ENCODE measurements at places on chromosomes 1 and 21.

DNA sequence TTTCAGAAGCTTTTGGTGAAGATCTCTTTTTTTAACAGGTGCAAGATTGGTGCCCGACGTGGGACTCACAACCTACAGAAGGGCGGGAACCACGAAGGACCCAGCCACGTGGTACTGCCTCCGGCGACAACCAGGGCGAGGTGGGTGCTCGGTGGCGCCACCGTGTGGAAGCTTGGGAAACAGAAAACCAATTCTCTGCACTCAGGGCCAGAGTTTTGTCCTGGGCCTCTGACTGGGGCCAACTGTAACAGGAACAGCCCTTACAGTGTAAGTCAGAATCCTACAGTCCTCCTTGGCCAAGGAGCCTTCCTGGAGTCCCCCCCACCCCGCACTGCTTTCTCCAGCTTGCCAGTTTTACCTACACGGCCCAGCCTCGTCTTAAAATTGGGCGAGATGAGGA, 11.6 kb upstream of the S100A7A start:
- DNase-seq, result no peak

- no peak for DNase-seq
These were observed 212.4 kb downstream of the CRB1 start for GRCh38 chr1:197480446-197480845.

- DNase-seq, result no peak
These were observed 94.2 kb downstream of the DISC1 start for GRCh38 chr1:231720652-231721325.

DNA sequence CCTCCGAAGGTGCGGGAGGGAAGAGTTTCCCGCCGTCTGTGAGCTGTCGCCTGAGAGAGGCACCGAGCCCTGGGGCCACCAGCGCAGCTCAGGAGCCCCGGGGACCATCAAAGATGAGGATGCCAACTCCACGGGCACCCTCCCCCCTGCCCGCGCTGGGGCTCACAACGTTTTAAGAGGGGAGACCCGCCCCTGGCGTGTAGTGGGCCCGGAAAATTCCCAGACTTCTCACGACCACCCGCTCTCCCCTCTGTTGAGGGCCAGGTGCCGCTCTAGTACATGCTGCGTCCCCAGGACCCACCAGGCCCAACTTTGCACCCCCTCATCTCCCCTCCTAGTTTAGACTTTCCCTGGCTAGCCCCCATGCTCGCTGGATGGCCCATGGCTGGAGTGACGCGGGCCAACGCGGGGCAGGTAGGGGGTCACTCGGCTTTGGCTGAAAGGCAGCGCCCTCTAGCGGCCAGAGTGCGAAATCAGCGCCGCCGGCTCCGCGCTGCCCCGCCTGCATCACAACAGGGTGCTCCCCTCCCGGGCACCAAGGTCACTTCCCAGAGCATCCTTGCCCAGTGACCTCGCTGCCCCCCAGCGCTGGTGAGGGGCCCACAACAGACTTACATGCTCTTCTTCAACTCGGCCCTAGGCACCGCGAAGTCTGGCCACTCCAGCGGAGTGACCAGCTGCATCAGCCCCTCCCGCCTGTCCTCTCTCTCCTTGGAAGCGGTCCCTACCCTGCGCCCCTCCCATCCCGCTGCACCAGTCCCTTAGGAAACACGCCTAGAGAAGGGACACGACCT, 1.8 kb downstream of the CD160 start:
- peak; percentile 64 for DNase-seq

- no peak for DNase-seq
These were observed 18.5 kb downstream of the CLCA1 start for GRCh38 chr1:86487131-86487810.
